ENCODE measurements at places on chromosomes 6 and 20. TPM values are rescaled to one million over a fixed set of nuclear protein-coding genes. Genes with fewer than 3 reads are reported as not detected.

CDC5L gene
- 12.5 TPM for total RNA-seq

RBM24 gene
- total RNA-seq = 5.3 TPM

ME1 gene
- 34.9 TPM for total RNA-seq

RNF182 gene
- 2.6 TPM for total RNA-seq

MYBL2 gene
- 77.2 TPM for total RNA-seq

PABPC1L gene
- 8.7 TPM for total RNA-seq

GRM4 gene
- 0.17 TPM for total RNA-seq

HAO1 gene
- not detected for total RNA-seq

TNFAIP3 gene
- total RNA-seq = 25.7 TPM

PRR18 gene
- total RNA-seq = 0.13 TPM

Data from A549 treated with AZD2906 at 1 μM for 4 hours (cell line).